ENCODE measurements at places on chromosomes 7 and 10.

GRCh38 chr7:69684369-69685292 is 86.4 kb downstream of the AUTS2 start:
- no peak for DNase-seq

- no peak for DNase-seq
Observed at GRCh38 chr10:26441491-26442214, 3.5 kb downstream of the APBB1IP start.

GRCh38 chr7:80273327-80273726 is 138.7 kb downstream of the GNAI1 start:
- no peak for DNase-seq

GRCh38 chr7:30519122-30519521 is 14.5 kb upstream of the GGCT start:
- DNase-seq = no peak

- no peak for DNase-seq
Observed at GRCh38 chr7:40833888-40834234, 699.1 kb downstream of the SUGCT start.

DNA sequence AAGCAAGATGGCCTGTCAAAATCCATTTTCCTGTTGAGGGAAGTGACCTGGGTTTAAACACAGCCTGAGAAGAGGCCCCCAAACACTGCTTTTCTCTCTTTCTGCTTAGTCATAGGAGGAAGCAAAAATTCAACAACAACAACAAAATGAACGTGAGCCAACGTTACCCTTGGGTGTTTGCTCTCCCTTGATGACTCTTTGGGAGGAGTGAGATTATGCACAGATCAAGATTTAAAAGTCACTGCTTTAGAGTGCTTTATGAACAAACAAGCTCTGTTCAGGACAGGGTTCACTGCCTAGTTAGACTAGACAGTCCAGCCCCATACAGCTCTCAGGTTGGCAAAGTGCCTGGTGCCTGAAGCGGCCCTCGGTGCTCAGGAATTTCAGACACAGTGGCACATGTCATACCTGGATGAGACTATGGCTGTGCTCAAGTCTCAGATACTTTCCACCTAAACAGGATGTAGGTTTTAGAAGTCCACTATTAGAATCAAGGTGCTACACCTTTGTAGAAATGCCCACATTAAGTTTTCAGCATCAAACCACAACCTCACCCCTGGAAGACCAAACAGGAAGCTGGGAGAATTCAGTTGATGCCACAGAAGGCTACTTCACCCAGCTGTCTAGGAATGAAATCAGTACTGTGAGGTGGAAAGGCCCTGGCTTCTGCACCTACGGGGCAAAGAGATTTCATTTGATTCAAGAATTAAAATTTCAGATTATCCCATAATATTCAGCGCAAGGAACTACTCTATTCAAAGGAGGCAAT is 38.7 kb downstream of the DENND11 start:
- no peak for DNase-seq

DNA sequence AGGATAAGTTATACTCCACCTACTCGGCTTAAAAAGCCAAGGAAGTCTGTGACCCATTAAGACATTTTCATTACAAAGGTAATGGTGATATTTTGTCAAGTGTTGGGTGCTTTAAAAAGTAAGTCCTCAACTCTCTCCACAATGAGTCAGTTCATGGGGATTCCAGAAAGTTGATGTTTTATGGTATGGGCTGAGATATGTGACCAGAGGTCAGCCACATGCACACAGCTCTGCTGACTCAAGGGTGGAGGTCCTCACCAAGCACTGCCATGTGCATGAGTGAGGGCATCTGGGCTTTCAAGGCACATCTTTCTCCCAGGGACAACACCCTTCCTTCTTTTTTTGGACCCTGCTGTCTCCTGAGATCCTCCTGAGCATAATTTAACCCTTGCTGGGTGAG is 292.9 kb downstream of the PTEN start:
- no peak for DNase-seq

- no peak for DNase-seq
Observed at GRCh38 chr7:94030634-94031033, 26.5 kb upstream of the BET1 start.

GRCh38 chr10:4352414-4352961 is 473.5 kb upstream of the AKR1E2 start:
- no peak for DNase-seq

DNA sequence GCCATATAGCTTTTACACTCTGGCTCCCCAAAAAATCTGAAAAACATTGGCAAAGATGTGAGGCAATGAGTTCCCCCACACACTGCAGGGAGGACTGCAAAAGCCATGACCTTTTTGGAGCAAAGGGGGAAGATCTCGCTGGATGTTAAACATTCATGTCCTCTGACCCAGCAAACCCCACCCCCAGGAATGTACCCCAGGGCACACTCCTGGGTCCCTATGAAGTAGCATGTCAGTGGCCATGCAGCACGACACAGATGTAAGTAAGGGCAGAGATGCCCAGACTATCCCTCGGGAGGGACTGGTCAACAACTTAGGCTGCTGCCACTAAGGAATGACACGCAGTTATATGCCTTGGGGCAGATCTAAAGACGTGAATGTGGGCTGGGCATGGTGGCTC is 100.6 kb downstream of the DLG5 start:
- DNase-seq = no peak

- peak; percentile 93 for DNase-seq
Observed at GRCh38 chr7:158487631-158488151, 99.9 kb downstream of the PTPRN2 start.

GRCh38 chr10:74189999-74190421 is 39.0 kb downstream of the ADK start:
- no peak for DNase-seq

DNA sequence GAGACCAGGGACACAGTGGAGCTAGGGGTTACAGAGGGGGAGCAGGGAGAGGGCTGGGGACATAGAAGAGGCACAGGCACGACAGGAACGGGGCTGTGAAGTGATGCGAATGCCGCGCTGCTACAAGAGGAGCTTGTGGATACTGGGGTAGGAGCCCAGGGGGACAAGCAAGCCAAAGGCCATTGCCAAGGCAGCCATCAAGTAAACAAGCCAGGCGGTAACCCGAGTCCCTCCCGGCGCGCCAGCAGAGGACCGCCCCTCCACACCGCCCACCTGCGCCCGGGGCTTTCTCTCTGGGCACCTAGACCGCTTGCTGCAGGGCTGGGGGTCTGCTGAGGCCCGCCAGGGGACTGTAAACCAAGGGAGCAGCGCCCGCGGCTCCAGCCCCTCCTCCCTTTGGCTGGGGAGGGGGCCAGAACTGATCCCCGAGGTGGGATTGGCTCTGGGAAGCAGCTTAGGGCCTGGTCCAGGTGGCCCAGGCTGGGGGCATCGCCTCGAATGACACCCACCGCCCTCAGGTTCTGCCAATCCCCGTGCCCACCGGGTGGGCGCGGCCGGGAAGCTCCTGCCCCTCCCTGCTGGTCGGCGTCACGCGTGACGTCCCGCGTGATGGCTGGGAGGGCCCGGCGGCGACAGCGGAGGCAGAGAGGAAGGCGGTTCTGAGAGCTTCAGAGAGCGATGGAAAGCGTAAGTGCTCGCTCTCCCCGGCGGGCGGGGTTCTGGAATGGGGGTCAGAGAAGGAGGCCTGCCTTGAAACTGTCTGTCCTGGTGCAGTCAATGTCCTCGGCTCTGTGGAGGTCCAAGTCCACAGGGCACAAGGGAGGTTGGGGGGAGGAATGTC is 982 bp downstream of the SFXN3 start:
- peak; percentile 17 for DNase-seq

GRCh38 chr10:131998050-131998844 is 16.5 kb upstream of the BNIP3 start:
- no peak for DNase-seq

DNA sequence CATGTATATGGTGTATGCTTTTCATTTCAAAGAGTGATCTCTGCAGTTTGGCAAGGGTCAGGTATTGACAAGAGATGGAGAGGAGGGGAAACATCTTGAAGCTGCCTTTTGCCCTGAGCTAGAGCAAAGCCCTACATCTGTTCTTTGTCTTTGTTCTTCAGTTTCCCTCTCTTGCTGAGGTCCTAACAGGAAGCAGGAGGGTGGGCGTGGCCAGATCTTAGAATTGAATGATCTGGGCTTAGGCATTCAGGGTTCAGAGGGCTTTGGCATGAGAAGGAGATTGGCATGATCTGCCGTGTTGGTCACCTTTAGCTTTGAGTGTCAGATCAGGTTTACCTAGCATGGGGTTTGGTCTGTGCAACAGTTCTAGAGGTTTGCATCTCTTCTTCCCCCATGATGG is 41.3 kb downstream of the LRMDA start:
- no peak for DNase-seq

DNA sequence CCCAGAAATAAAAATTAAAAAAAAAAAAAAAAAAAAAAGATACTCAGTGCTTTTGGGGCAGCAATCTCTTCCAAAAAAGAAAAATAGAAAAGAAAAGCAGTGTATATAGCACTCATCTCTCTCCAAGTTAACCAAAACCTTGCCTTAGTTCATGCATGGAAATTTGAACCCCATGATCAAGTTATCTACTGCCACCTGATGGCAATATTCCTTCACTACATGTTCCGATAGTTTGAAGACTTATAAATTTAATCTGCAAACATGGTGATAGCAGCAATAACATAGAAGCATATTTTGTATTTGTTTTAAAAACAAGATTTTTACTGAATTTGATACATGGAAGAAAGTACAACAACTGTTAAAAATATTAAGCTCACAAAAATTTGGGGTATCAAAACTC is 48.6 kb upstream of the SLIT1 start:
- DNase-seq = peak; percentile 29

GRCh38 chr7:97578225-97578624 is 153.7 kb upstream of the TAC1 start:
- DNase-seq = no peak

GRCh38 chr7:106125417-106125816 is 13.3 kb upstream of the SYPL1 start:
- no peak for DNase-seq

DNA sequence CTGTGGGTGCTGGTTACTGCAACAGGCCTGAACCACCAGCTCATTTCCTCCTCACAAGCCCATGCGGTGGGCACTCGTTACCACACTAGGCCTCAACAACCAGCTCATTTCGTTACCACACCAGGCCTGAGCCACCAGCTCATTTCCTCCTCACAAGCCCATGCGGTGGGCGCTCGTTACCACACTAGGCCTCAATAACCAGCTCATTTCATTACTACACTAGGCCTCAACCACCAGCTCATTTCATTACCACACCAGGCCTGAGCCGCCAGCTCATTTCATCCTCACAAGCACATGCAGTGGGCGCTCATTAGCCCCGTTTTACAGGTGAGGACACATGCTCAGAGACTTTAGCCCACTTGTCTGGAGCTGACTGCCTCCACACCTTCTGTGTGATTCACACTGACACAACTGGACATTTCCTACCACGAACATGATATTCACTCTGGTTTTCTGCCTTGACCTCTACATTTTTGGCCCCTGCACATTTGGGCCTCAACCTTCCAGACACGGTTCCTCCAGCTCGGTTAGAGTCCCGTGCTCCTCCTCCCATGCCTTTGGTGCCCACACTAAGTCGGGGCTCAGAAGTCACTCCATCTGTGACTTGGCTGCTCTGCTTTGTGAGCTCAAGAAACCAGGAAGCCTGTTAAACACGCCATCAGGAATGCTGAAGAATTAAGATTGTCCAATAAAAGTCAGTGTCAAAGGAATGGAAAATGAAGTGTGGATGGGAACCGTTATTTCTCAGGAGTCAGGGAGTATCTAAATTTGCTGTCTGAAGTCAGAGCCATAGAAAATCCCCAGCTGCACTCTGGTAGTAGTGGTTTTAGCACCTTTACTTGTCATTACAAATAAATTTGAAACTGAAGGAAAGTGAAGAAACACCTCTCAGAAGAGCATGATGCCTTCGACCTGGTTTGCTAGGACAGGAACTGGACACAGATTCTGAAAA is 55.8 kb upstream of the LANCL2 start:
- no peak for DNase-seq

DNA sequence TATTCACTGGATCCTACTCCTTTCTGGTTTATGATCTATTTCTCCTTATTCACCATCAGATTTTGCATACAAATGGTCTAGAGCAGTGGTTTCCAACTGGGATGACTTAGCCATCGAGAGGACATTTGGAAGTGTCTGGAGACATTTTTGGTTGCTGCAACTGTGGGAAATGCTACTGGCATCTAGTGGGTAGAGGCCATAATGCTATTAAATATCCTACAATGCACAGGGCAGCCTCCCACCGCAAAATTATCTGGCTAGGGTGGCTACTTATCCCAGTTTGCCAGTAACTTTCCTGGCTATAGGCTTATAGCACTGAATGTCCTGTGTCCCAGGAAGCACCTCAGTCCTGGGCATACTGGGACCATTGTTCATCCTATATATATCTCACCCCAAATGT is 21.5 kb upstream of the DDX50 start:
- DNase-seq = no peak
